ENCODE measurements at places on chromosomes 4 and X.

DNA sequence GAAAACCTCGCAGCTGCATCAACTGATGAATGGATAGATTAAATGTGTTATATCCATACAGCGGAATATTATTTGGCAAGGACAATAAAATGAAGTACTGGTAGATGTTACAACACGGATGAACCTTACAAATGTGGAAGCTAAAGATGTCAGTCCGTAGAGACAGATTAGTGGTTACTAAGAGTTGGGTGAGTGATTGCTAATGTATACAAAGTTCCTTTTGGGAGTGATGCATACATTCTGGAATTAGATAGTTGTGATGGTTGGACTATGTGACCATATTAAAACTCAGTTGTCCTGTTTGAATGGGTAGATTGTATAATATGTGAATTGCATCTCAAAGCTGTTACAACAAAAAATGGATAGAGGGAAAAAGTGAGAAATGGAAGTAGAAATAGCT is 2.8 kb downstream of the FIP1L1 start:
- DNase-seq: no peak

DNA sequence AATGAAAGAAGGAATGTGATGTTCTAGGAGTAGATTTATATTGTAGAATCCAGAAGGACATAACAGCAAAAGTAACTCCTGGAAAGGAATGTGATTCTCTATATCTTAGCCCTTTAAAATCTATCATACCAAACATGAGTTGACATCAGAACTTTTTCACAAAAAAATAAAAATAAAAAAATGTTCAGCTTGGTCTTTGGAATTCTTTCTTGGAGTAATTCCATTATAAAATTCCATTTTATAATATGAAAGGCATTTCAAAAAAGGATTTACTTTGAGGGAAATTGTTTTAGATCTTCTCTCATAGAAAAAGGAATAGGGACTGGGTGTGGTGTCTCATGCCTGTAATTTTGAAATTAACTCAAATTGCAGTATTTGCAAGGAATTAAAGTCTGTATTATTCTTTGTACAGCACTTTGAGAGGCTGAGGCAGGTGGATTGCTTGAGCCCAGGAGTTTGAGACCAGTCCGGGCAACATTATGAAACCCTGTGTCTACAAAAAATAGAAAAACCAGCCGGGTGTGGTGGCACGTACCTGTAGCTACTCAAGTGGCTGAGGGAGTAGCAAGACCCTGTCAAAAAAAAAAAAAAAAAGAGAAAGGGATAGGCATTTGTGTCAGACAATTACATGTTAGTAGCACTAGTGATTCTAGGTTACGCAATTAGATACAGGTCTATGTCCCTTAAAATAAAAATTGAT is 134.9 kb downstream of the SLC4A4 start:
- no peak for DNase-seq

GRCh38 chr4:133152831-133153481 is 3.9 kb downstream of the PCDH10 start:
- no peak for DNase-seq

DNA sequence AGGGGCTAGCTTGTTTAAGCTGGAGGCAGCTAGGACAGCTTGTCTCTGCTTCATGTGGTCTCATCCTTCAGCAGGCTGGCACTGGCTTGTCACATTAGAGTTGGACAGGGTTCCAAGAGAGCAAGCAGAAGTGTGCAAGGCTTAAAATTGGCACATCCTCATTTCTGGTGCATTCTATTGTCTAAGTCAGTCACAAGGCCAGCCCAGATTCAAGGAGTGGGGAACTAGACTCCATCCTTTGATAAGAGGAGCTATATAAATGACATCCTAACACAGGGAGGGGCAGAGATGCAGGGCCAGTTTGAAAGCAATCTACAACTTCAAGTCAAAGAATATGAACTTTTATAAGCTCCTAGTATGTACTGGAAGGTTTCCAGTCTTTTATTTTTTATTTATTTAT is 313.2 kb downstream of the PTTG2 start:
- DNase-seq: no peak

GRCh38 chr4:123878976-123879375 is 482.4 kb downstream of the SPRY1 start:
- DNase-seq: no peak

DNA sequence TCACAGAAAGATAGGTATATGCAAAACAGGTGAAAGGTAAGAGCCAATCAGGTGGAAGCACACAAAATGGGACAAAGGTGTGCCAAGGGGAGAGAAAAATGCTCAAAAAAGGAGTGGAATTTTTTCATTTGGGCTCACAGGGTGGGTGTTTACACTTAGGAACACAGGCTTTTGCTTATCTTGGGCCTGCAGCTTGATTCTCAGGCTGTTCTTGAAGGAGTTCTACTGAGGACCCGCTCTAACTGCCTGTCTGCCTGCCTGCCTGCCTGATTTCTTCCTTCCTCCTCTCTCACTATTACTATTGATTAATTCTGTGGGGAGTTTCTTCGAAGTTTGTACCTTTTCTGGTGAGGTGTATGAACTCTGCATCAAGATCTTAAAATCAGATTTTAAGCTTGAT is 120.3 kb upstream of the CTSO start:
- DNase-seq: no peak
